ENCODE measurements at places on chromosomes 7 and 10.

DNA sequence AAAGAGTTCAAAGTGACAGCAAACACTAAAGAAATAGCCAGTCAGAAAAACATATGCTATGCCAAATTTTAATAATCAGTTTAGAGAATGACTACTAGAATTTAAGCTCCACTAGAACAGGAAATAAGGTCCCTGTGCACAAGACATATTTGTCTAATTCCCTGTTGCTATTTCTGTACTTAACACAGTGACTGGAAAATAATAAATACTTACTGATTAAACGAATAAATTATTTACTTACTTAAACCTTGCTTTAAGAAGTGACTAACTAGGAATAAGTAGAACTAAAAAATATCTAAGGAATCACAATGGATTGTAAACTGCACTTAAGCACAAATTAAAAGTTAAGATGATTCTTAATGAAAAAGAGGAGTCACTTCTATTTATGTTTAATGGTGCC, 22.3 kb downstream of the NPS start:
- no peak for DNase-seq

GRCh38 chr10:21318540-21319167, 206.8 kb downstream of the SKIDA1 start:
- no peak for DNase-seq

DNA sequence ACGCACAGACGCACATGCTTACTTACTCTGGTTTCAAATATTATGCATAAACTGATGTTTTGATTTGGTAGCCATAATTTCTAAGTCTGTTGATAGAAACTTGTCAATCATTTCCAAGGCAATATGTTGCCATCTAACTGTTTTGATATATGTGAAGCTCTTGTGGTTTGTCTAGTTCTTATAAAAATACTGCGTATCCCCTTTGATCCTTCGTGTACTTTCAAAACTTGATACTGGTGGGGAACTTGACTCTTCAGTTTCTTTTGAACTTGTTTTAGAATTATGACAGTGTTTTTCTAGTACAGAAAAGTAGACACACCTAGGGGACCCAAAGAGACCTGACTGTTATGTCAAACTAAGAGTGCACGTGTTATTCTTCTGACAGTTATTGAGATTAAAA, 708.0 kb downstream of the LRMDA start:
- no peak for DNase-seq

GRCh38 chr7:33743594-33743993, 161.7 kb upstream of the BMPER start:
- DNase-seq = no peak

DNA sequence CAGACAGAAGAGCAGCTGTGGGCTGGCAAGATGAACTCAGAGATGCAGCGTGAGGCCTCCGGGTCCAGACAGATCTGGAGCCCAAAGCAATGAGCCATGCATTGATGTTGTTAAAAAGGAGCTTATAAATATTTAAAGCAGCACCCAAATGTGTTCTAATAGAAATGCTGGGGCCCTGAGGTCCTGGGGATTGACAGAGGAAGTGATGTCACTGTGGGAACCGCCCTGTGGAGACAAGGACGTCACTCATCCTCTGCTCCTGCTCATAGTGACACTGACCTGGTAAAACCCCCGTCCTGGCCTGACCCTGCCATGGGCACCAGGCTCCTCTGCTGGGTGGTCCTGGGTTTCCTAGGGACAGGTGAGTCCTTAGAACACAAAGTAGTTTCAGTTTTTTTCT, 197.0 kb upstream of the PRSS58 start:
- no peak for DNase-seq

GRCh38 chr10:33739031-33739430, 404.6 kb upstream of the NRP1 start:
- DNase-seq = no peak

GRCh38 chr7:37013771-37014170, 289.5 kb upstream of the AOAH start:
- no peak for DNase-seq

- no peak for DNase-seq
Observed at GRCh38 chr7:34672430-34672829, 14.4 kb downstream of the NPSR1 start.

DNA sequence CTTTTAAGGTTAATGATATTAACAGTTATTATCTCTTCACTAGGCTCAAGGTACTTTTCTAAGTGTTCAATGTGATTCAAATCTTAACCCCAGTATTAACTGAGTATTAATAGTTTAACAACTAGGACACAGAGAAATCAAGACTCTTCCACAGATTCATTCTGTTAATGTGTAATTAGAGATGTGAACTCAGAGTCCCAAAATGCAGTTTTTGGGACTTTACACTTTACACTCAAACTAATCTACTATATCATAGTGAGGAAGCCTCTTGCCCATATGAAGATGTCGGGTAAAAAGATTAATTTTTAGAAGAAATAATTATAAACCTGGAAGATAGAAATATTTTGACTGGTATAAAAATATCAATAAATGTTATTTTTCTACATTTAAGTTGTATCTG, 644.5 kb upstream of the LRRTM3 start:
- DNase-seq = no peak

GRCh38 chr7:113298501-113298900, 180.1 kb upstream of the SMIM30 start:
- no peak for DNase-seq

- DNase-seq = no peak
Observed at GRCh38 chr10:31508882-31509281, 189.9 kb downstream of the ZEB1 start.

DNA sequence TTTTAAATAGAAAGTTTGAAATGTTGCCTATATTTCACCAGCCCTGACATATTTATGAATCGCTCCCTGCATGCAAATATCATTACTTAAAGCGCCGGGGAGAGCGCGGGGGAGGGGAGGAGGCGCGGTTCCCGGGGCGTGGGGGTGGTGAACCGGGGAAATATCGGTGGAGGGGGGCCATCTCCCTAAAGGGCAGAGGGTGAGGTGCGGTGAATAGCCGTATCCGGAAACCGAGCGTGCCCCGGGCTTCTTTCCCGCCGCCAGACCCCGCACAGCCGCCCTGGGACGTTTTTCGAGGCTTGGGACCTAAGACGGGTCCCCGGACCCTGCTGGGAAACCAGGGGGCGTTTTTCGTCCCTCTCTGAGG, 6.9 kb upstream of the ZNF503 start:
- no peak for DNase-seq

- DNase-seq = peak; percentile 53
Observed at GRCh38 chr7:151665368-151665767, 145.7 kb upstream of the RHEB start.

GRCh38 chr7:50379082-50379481, 71.1 kb downstream of the FIGNL1 start:
- DNase-seq = no peak

- DNase-seq = no peak
Observed at GRCh38 chr7:127066974-127067373, 185.8 kb downstream of the GRM8 start.

GRCh38 chr10:102962267-102962666, 44.2 kb downstream of the CNNM2 start:
- no peak for DNase-seq

GRCh38 chr7:144776447-144776846, 59.4 kb downstream of the TPK1 start:
- DNase-seq = no peak

- DNase-seq = no peak
Observed at GRCh38 chr10:67284589-67284988, 358.8 kb downstream of the LRRTM3 start.

GRCh38 chr7:141014125-141014523, 628 bp downstream of the MRPS33 start:
- DNase-seq = peak; percentile 74

DNA sequence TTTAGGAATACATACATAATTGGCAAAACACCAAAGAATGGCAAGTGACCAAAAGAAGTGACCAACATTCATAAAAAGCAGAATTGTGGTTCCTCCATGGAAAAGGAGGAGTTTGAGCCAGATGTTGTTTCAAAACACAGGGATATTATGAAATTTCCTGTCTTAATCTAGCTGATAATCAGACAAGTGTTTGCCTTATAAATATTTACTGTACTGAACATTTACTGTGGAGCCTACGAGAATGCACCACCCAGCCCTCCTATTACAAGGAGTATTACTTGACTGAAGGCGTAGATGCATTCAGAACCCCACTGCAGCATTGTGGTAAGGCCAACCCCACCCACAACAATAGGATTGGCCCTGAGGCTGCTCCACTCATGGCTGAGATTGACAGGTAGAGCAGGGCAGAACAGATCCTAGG, 118.9 kb downstream of the AKR1D1 start:
- no peak for DNase-seq

DNA sequence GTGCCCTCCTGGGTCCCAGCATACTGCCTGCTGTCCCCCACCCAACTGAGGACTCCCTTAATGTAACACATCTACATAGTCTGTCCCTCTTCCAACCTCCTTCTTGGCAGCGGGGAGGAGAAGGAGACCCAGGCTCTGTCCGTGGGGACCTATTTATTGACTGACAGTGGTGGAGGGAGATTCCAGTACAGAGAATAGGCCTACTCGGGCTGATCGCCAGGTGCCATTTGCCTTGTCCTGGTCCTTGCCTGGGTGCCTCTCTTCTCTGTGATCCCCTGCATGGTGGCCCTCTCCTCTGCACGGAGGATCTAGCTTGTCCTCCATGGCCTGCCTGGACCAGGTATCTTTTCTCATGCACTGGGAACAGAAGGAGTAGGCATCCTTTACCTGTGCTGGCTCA, 17.0 kb downstream of the GHRHR start:
- DNase-seq = no peak

- no peak for DNase-seq
Observed at GRCh38 chr7:20299145-20299544, 31.6 kb upstream of the ITGB8 start.

GRCh38 chr7:50119815-50120637, 27.0 kb upstream of the ZPBP start:
- DNase-seq = no peak

DNA sequence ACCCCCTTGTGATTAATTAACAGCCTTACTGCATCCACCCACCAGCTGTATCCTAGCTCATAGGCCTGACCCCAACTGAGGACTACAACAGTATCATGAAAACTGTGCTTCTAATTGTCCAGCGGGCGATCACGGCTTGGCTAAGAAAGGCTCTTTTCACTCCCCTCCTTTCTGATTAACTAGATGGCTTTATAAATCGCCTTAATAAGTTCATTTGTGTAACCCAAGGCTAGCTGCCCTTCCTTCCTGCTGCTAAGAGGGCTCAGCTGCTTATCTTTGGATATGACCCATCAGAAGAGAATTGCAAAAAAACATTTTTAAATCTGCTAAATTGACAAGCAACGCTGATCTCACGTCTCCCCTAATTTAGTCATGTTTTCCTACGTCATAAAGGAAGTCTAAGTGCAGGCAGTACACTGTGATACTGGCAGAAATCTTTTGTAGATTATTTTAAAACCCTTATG, 163.0 kb upstream of the LAMB4 start:
- no peak for DNase-seq

DNA sequence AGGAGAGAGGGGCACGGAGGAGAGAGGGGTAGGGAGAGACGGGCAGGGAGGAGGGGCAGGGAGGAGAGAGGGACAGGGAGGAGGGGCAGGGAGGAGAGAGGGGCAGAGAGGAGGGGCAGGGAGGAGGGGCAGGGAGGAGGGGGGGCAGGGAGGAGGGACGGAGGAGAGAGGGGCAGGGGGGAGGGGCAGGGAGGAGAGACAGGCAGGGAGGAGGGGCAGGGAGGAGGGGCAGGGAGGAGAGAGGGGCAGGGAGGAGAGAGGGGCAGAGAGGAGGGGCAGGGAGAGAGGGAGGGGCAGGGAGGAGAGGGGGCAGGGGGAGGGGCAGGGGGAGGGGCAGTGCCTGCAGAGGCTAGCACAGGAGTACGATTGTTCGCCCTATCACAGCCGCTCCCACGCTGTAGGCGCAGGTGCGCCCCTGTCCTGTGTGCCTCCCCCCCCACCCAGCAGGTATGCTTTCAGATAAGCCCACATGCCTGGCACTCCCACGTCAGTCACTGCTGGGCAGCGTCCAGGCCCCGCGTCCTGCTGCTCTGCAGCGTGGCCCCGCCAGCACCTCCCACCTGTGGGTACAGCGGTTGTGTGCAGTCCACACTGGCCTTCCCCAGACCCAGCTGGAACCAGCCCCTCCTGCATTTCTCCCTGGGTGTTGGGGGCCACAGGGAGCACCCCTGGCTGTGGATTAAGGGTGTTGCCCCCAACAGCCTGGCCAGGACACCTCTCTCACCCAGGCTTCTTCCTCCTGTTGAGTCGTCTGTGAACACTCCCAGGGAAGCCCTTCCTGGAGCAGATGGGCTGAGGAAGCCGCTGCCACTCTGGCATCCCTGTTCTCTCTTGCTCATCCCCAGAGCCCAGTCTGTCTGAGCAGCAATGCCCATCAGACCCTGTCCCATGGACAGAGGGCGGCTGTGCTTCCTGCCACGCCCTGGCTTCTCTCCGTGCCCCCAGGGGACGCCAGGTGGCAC, 10.8 kb downstream of the NKX6-2 start:
- DNase-seq = no peak

- DNase-seq = no peak
Observed at GRCh38 chr10:74889662-74889998, 63.2 kb downstream of the KAT6B start.

GRCh38 chr7:87628780-87629569, 777 bp downstream of the RUNDC3B start:
- DNase-seq = no peak

DNA sequence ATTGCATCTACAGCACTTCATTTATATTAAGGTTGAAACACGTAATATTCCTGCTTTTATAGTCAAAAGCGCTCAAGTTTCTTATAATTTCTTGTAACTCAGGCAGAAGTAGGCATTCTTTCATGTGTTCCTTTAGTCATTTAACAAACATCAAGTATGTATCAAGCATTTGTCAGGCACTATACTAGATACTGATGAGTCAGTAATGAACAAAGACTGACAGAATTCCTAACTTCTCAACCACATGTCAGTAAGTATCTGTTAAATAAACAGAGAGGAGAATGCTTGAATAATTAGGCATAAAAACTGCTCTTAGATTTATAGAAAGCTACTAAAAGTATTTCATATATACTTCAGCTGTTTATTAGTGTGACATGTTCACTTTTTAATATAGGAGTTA, 9.9 kb downstream of the CRPPA start:
- no peak for DNase-seq

DNA sequence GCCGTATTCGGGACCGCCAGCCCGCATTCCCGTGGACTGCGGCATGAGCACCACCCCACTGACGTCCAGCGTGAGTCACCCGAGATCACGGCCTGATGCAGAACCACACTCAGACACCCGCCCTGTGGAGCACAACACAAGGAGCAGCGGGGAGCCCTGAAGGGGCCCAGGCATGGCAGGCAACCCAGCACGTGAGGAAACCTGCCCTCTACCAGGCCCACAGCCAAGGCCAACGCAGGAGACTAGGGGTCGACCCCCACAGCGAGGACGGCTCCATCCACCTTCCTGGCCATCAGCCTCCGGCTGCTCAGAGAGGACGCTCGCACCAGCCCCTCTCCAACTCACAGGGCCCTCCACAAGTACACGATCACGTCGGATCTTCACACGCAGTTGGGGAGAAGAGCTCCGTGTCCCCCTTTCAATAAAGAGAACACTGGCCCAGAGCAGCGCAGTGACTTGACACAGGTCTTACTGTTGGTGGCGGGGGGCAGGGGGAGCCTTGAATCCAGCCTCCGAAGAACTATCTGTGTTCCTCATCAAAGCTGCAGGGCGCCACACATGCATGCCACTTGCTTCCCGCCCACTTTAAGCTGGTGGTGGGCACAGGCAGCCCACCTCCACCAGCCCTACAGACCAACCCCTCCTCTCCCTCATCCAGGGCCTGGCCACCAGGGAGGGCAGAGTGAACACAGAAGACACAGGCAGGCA, 22.0 kb downstream of the MAD1L1 start:
- DNase-seq = no peak

GRCh38 chr7:27254625-27255024, 12.0 kb downstream of the EVX1 start:
- no peak for DNase-seq

All from COLO829 (cell line).